ENCODE measurements at places on chromosomes 13 and 19.

- no peak for DNase-seq
These were observed 728.4 kb downstream of the SLITRK1 start for GRCh38 chr13:83153848-83154247.

DNA sequence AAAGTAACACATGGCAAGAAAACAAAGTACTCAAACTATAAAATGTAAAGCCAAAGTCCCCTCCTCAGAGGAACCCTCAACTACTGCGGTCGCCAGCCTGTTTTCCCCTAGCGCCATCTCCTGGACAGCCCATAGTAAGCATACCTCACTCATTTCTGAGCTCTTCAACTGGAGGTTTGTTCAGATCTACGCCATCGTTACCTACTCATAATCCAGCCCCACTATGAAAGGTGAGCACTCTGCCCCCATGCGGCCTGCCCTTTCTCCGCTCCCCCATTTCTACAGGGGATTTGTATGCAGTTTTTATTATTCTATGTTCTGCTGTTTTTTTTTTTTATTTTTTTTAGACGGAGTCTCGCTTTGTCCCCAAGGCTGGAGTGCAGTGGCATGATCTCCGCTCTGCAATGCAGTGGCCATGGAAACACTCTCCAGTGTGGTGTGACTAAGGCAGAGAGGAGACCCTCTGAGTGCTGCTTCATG lies 26.2 kb downstream of the OPA3 start:
- DNase-seq = no peak

DNA sequence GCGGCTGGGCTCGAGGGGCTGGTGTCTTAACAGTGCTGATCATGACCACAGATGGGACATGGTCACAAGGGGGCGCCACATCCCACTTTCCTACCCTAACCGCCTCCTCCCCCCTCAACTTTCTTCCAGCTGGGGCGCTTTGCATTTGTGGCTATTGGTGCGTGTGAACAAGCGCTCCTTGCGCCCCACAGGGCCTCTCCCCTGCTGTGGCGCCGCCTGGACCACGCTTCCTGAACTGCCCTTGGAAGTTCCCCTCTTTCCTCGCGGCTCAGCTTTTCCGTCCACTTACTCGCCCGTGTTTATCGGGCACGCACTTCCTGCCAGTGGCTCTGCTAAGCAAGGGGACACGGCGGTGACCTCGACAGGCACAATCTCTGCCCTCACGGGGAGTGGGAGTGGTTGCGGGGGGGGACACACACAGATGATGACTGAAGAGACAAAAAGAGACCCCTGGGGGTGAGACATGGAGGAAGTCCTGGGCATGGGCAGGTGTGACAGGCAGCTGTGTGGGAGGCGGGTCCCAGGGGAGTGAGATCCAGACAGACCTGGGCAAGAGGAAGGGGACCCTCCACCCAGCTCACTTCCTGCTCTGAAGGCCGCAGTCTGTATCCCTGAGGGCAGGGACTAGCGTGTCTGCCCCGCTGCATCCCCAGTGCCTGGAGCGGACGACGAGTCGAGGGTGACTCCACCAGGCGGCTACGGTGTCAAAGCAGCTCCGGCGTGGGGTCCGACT lies 40.3 kb downstream of the ZNF787 start:
- no peak for DNase-seq

- DNase-seq = no peak
These were observed 1.0 kb upstream of the KDM4B start for GRCh38 chr19:4967738-4968461.

DNA sequence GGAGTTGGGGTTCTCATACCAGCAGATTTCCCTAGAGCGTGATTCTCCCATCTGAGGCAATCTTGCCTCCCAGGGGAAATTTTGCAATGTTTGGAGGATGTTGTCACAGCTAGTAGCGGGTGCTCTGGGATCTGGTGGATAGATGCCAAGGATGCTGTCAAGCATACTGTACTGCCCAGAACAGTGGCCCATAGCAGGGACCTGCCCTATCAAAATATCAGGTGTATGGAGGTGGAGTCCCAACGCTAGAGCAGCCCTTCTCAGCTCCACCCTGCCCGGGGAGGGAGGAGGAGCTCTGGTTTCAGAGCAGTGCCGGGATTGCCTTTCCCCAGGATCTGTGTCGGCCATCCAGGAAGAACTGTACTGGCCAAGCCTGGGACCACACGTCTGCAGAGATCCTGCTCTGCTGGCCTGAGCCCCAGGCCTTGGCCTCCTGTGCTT lies 10.9 kb upstream of the QTRT1 start:
- DNase-seq = no peak

- no peak for DNase-seq
These were observed 64.2 kb upstream of the ZNF85 start for GRCh38 chr19:20858861-20859260.

GRCh38 chr19:33419788-33420130 lies 46.2 kb downstream of the CEBPG start:
- DNase-seq = no peak

- DNase-seq = no peak
These were observed 428.5 kb downstream of the GPC6 start for GRCh38 chr13:93655154-93655553.

DNA sequence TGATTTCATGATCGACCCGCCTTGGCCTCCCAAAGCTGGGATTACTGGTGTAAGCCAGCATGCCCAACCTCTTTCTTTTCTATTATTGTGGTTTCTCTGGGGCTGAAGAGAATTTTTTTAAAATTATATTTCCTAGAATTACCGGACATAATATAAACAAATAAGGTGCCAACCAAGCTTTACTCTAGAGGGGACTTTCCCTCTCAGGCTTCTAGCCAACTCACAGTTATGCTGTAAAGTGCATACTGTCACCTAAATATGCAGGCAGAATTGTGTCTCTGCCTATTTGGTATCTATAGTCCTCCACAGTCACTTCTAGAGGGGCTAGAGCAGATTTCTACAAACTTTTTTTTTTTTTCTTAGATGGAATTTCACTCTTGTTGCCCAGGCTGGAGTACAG lies 41.6 kb upstream of the ZNF681 start:
- DNase-seq = no peak

- no peak for DNase-seq
These were observed 384 bp downstream of the TRAPPC2B start for GRCh38 chr19:57363688-57364181.

DNA sequence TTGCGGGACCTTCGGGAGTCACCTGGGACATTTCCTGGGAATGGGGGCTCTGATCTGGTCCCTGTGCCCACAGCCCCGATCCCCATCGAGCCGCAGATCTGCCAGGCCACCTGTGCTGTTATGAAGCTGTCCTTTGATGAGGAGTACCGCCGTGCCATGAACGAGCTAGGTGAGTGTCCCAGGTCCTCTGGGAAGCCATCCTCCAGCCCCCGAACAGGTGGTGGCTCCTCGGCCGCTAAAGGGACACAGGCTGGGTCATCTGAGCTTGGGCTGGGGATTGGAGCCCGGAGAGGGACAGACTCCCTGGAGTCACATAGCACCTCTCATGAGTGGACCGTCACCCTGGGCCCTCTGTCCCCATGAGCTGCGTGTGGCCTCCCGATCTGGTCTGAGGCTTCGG lies 8.0 kb downstream of the APC2 start:
- DNase-seq = no peak

DNA sequence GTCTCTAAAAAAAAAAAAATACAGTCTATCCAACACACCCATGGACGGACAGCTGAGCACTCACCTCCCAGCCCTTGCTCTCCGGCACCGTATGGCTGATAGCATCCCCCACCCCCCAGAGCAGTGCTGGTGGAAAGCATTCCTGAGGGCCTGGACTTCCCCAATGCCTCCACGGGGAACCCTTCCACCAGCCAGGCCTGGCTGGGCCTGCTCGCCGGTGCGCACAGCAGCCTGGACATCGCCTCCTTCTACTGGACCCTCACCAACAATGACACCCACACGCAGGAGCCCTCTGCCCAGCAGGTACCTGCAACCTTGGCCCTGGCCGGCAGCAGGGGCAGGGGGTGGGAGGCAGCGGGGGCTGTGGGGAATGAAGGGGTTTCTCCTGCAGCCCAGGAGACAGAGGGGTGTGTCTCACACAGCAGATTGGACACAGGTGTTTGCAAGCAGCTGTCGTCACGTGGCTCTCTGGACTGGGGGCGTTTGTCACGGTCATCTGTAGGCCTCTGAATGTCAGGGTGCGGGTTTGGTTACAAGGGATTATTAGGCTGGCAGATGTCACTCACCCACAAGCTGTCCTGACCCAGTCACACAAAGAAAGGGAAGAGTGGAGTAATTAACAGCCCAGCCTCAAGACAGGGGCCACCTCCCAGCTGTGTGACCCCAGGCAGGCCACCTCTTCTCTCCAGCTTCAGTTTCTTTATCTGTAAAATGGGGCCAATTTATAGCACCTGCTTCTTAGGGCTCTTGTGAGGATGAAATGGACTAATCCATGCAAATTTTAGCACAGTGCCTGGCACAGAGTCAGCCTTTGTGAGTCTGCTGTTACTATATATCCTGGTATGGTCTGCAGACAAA lies 19.3 kb downstream of the PLD3 start:
- DNase-seq = no peak

GRCh38 chr19:29212356-29212647 lies 649 bp downstream of the UQCRFS1 start:
- DNase-seq = no peak

DNA sequence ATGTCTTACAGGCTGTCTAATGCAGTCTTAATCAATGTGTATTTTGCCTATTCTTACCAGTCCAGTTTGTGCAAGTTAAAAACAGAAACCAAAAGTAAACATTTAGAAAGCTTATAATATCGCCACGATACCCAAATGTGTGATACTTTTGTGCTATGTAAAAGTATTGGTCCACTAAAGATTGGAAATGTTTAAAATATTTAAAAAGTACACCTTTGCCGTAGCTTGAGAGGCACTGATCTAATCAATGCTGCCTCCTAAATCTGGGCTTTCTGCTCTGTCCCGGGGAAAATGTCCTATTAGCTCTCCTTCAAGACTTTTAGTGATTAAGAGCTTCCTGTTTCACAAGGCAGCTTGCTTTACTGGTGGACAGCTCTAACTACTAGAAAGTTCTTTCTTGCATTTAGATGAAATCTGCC lies 64.7 kb downstream of the DNAJC15 start:
- DNase-seq = no peak

DNA sequence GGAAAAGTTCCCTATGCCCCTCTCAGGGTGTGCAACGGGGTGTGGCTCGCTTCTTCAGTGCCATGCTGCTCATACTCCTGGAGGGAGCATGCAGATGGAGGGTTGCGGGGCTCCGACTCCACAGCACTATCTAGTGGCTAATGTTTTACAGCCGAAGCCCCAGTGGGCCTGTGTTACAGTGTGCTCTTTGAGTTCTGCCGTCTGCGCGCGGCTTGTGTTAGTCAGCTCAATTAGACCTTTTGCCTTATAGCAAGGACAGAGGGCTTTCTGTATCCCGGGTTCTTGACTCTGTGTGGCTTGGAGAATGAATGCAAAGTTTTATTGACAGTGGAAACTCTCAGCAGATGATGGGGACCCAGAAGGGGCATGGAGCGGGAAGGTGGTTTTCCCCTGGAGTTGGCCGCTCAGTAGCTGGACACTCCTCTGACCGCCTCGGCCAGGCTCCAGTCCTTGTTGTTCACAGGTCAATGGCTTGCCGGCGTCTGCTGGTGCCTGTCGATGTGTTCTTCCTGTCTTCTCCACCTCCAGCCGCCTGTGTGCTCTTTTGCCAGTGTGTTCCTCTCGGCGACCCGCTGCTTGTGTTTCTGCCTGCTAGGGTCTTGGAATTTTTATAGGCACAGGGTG lies 383.4 kb downstream of the LMO7 start:
- no peak for DNase-seq

DNA sequence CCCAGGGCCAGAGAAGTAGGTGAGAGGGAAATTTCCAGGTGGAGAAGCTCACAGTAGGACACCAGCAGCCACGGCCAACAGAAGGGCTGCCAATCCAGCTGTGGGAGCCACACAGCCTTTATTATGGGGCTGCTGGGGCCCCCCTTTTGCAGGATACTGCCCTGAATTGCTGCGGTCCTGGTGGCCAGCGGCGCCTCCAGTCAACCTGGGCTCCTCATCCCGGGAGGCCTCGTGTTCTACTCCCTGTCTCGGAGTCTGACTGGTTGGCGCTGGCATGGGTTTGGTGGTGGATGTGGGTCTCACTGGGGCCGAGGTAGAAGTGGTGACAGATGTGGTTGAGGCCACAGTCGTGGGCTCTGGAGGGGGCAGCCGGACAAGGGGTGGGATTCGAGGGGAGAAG lies 4.1 kb downstream of the LYPD3 start:
- DNase-seq = no peak

Data from thoracic aorta (tissue), 2 donors.